ENCODE measurements at places on chromosomes 5 and 9.

- DNase-seq = no peak
These were observed 82.1 kb downstream of the C9orf152 start for GRCh38 chr9:110125763-110126351.

- DNase-seq = no peak
These were observed 71.6 kb upstream of the C6 start for GRCh38 chr5:41284938-41285337.

DNA sequence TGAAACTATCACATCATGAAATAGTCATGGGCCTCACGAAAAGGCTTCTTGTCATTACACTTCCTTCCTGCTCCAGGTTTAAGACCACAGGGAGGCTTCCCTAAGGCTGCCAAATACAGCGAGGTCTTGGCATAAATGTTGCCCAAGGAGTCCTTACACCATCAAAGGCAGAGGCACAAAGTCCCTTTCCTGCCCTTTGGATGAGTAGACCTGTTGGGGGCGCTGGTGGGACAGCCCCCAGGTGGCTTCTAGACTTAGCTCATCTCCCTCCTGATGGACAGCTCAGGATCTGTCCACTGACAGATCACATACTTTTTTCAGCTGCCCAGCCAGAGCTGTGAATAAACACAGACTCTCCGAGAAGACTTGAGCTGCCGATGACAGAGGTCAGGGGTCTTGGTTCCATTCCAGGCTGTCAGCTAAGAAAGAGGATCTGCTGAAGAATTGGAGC lies 15.5 kb upstream of the MEGF9 start:
- DNase-seq = no peak

- DNase-seq = no peak
These were observed 87.6 kb downstream of the PIK3R1 start for GRCh38 chr5:68303038-68303738.

DNA sequence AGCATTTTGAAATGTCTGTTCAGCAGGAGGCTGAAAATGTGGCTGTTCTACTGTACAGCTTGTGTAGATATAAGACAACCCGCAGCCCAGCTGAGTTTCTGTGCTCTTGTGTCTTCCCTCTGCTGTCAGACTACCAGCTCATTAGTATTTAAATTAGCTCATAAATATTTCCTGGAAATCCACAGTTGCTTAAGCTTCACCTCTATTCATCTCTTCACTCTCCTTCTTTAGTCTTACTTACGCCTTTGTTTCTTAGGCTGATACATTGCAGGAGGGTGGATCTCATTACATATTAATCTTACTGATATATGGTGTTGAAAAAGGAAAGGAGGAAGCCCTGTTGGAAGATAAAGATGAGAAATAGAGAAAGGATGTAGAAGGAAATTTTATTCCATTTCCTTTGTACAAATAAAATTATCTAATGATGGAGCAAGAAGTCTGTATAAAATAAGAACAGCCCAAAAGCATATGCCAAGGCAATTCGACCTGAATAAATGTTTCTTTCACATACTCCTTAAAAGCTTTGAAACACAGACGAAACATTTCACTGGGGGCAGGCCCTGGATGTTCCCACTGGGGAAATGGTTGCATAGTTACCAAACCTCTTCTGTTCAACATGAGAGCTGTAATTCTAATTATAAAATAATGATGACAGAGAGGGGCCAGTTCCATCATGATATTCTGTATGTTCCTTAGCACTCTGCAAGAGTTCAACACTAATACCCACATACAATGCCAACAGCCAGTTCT lies 111.8 kb upstream of the APC start:
- peak; percentile 24 for DNase-seq

GRCh38 chr5:179816796-179817469 lies 3.8 kb upstream of the SQSTM1 start:
- no peak for DNase-seq

DNA sequence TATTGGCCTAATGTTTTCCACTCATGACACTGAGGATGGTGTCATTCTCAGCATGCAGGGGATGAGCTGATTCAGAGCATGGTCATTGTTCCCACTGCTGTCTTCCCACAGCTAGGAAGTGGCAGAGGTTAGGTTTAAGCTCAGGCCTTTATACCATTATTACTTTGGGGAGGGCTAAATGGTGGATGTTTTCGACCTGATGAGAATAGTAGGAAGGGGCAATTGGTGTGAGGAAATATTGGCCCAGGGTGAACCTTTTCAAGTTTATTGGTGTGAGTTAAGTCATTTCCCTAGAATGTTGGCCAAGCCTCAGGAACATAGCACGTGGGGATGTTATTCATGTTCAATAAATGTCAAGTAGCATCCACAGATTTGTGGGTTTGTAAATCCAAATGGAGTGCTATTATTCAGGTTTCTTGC lies 59.6 kb downstream of the ARHGAP26 start:
- DNase-seq = no peak

GRCh38 chr9:12748016-12748415 lies 26.8 kb upstream of the LURAP1L start:
- no peak for DNase-seq
